Stimulated activated CD8-positive, alpha-beta memory T cell treated with anti-CD3 and anti-CD28 coated beads, Interleukin-15, amount 100 ng/mL, for 4 hours (primary cell): ENCODE measurements at places on chromosomes 6 and 20.

GRCh38 chr20:19554666-19555065, 203.4 kb upstream of the RIN2 start:
- DNase-seq, result no peak

GRCh38 chr6:165986914-165987482, 180.7 kb downstream of the TBXT start:
- DNase-seq, result no peak

GRCh38 chr20:10674684-10675449, 1.1 kb upstream of the JAG1 start:
- no peak for DNase-seq

- no peak for DNase-seq
Observed at GRCh38 chr20:4084096-4084495, 68.7 kb upstream of the RNF24 start.

- no peak for DNase-seq
Observed at GRCh38 chr6:138645976-138646640, 127.5 kb upstream of the CCDC28A start.

- no peak for DNase-seq
Observed at GRCh38 chr6:43775535-43775885, 5.5 kb downstream of the VEGFA start.

- no peak for DNase-seq
Observed at GRCh38 chr6:163720460-163721235, 306.1 kb downstream of the QKI start.

DNA sequence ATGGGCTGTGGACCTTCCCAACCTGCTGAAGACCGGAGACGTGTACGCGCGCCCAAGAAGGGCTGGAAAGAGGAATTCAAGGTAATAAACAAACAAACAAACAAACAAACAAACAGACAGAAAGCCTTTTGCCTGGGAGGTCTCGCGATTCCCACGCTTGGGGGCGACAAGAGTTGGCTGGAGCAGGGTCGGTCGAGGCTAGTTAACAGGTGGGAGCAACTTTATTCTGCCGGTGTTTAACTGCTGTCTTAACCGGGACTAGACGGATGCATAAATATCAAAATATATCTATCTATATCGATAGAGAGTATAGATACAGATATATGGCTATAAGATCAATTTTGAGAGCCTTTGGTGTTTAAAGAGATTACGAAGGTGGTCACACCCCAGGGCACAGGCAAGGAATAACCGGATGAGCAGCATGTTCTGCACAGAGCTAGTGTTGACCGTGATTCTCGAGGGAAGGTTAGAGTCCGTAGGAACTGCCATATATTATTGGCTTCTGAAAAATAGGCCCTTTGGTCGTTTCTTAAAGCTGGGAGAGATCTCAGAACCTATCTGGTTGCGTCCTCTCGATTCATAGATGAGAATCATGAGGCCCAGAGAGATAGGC, 514 bp downstream of the STMND1 start:
- DNase-seq, result no peak

DNA sequence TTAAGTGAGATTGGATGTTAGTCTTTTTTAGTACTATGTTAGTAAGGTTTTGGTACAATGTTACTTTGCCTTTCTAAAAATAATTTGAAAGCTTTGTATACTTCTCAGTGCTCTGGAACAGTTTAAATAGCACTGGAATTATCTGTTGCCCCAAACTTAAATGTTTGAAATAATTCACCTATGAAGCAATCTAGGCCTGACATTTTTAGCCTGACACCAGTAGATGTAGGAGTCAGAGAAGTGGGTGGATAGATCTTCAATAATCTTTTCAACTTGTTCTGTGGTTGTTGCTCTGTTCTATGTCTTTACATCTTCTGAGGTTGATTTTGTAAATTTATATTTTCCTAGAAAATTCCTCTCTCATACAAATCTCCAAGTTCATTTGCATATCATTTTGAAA, 103.1 kb upstream of the ADGRF1 start:
- no peak for DNase-seq

- no peak for DNase-seq
Observed at GRCh38 chr20:31808481-31808880, 10.7 kb upstream of the MYLK2 start.

DNA sequence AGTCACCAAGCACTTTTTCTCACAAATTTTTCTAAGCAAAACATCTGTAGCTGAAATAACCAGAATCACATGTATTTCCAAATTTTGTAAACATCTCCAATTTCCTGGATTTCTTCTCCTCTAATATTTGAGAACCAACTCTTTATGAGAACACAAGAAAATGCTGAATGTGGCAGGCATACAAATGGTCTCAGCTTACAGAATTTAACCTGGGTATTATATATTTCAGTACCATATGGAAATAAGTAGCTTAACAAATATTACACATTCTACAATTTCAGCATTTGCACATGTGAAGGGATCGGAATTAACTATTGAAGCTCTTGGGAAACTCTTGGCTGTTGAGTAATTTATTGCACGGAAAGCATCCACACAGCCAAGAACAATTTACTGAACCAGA, 92.5 kb downstream of the TBXT start:
- DNase-seq, result no peak

DNA sequence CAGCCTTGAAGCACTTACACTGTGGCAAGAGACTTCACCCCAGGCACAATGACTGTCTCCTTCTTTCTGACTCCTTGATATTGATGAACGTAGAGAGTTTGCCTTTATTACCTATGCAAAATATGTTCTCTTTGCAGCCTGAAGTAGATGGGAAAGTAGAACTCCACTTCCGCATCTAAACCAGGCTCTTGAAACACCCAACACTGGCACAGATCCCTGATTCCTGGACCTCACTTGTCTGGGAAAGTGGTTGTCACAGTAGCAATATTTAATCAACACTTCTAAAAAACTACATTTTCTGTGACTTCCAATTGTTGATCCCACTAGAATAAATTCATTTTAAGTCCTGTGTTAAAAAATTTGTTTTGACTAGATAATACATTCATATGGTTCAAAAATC, 143.1 kb downstream of the CDK19 start:
- DNase-seq, result no peak

GRCh38 chr6:28927846-28928245, 4.1 kb upstream of the TRIM27 start:
- DNase-seq, result no peak

GRCh38 chr20:44909872-44910689, at the start of gene PABPC1L:
TSS of gene PABPC1L (plus strand) at chr20:44910060. CDS start at chr20:44910144, 84 bp downstream.
- peak; percentile 59 for DNase-seq

DNA sequence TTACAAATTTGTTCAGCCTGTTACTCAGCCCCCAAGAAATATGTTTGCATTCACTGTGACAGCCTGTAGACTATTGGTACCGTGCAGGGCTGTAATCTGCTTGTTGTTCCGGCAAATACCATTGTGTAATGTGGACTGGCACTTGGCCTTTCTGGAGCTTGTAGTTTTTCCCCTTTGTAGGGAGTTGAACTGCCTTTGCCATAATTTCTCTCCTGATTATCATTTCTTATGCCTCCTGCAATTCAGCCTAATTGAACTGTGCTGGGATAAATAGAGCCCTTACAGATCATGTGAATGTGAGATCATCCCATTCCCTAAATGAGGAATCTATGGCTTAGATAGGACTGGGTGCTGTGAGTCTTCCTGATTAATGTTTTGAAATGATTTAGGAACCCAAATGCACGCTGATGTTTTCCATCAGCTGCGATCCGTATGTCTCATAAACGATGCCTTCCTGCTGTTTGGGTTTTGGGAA, 185.1 kb downstream of the JARID2 start:
- DNase-seq, result no peak

- no peak for DNase-seq
Observed at GRCh38 chr20:21702553-21703470, 2.7 kb upstream of the PAX1 start.

DNA sequence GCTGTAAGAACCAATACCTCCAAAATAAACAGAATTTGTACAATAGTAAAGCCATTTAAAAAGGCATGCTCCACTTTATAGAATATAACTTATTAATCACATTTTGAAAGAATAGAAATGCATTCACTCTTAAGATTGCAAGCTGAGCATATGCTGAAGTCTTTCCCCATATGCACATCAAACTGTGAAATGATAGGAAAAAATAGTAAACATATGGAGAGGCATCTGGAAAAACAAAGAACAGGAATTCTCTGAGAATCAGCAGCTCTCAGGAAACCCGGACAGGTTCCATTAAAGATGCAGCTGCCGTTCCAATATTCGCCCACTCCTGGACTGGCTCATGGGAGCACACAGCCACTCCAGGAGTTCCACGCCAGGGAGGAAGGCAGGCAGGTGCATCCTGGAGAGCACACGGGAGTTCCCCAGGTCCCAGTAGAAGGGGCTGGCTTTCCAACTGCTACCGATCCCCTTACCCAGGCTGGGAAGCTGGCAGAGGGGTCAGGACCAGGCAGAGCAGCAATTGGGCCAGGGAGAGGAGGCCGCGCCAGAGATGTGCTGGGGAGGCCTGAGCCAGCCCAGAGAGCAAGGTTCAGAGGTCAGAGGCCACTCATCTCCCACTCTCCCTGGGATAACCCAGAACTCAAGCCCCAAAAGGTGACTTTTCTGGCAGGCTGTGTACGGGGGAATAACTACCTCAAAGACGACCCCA, 111.1 kb downstream of the DLL1 start:
- no peak for DNase-seq

DNA sequence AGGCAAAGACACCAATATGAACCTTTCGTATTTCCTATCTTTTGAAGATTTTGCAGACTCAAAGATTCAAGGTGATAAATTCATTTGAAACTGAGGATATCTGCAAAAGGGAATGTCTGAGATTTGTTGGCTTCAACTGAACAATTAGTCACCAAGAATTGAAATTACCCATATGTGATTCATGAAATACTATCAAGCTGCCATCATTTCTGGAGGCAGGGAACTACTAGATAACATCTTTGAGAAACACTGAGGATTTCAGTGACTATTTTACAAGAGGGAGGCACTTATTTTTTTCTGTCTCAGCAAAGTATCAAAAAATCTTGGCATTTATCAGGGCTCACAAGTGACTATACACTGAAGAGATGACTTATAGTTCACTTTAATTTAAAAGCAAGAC, 39.8 kb upstream of the MMS22L start:
- DNase-seq, result no peak

GRCh38 chr6:5506597-5506996, 245.3 kb downstream of the FARS2 start:
- DNase-seq, result no peak

- no peak for DNase-seq
Observed at GRCh38 chr6:30885999-30886896, 1.9 kb downstream of the DDR1 start.

- DNase-seq, result no peak
Observed at GRCh38 chr6:145498425-145498824, 236.9 kb downstream of the EPM2A start.

DNA sequence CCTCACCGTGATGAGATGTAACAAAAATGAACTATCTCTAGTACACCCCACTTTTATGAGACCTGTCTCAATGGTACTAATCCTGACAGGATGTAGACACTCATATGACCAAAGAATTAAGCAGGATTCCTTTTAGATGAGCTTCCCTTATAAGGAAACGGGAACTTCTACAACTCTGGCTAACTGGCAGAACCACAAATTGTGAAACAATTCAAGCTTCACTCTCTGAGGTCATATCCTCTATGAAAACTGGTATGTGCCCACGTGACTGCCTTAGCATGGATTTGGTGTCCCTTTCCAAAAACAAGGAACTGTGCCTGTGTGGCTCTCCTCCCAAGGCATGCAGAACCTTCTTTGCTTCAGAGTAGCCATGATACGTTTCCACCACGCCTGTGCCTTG, 14.1 kb upstream of the CPNE5 start:
- no peak for DNase-seq

DNA sequence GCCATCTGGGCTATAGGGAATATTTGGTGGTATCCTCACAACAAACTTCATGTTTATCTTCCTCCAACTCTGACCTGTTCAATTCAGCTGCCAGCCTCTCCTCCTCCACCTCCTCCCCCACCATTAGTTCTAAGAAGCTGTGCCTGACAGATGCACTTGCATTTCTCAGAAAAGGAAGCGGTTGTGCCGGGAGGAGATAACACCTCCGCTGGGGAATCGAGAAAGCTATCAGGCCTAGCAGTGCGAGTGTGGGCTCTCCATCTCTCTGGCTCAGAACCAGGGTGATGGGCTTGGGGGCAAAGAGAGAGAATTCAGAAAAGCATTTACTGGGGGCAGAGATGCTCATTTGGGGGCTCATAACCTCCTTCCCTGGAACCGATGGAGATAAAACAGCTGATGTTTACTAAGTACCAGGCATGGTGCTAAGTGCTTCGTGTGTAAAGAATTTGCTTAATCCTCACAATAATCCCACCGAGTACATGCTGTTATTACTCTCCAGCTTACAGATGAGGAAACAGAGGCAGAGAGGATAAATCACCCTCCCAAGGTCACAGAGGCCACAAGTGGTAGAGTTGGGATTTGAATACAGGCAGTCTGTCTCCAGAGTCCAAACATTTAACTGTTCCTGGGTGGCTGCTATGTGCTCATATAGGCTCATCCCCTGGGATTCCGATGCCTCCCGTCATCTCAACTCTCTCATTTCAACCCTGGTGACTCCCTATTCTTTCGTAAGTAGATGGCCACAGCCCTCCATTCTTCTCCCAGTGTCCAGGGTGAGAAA, 38.3 kb downstream of the COX4I2 start:
- DNase-seq, result peak; percentile 63

DNA sequence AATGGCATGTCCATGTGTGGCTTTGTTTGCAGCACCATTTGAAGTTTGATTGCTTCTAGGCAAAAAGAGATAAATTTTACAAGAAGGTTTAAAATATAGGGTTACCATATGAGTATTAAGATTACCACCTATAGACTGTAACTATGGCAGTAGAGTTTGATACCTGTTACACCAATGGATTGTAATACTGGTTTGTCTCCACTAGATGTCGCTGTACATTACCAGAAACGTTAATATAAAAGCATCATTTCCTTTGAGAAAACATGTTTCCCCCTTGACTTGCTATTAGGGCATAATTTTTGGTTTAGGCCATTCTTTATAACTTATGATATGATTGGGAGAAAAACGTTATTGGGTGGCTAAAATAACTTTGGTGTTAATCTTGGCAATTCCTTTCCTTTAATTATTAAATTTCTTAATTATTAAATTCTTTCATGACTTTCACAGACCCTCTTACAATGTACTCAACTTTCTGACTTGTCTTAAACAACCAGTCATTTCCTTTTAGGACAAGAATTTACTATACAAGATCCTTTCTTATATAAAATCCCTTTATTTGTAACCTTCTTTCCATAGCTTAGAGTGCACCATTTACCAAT, 42.8 kb downstream of the HLA-DPB1 start:
- DNase-seq, result no peak
